ENCODE measurements at places on chromosomes 7 and 10.

DNA sequence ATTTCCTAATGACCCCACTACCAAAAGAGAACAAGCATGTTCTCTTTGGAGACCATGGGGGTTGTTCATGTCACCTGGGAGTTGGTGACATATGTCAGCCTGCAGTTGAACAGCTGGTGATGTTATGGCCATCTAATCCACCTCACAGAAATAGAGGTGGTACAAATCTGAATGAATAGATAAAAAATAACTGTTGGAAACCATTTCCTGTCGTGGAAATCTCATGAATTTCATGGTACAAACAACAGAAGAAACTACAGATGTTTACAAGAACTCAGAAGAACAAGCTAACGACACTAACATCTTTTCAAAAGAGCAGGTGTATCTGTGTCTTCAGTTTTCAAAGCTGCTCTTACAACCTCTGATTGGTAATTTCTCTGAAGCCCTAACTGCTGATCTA lies 81.3 kb downstream of the RAPGEF5 start:
- DNase-seq = no peak

GRCh38 chr10:7611909-7612308 lies 54.9 kb downstream of the ITIH5 start:
- no peak for DNase-seq

GRCh38 chr10:127740596-127740995 lies 3.6 kb downstream of the FOXI2 start:
- no peak for DNase-seq

GRCh38 chr7:158291998-158292397 lies 295.6 kb downstream of the PTPRN2 start:
- DNase-seq = no peak

GRCh38 chr7:37445790-37446189 lies 2.9 kb downstream of the ELMO1 start:
- DNase-seq = no peak

DNA sequence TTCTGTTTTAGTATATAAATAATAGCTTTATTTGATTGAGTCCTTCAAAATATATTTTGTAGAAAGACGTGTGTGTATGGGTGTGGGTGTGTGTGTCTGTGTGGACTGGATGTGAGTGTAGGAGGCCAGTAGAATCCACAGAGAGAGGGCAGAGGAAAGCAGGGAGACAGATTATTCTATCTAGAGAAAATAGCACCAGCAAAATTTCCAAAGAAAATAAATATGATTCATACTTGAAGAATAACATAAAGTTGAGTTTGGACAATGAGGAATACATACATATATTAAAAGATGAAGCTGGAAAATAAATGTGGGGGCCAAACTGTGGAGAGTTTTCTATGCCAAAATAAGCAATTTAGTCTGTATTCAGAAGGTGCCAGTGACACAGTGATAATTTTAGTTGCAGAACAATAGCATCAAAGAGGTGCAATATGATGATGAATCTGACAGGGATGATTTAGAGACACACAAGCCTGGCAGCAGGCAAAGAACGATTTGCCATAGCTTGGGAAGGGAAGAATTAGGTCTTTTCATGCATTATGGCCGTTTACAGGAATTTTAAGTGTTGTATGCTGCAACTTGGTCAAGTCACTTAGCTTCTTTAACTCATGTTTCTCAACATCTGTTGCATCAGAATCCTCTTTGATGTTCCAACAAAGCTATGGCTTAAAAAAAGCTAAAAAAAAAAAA lies 121.3 kb downstream of the SEMA3A start:
- DNase-seq = peak; percentile 16

DNA sequence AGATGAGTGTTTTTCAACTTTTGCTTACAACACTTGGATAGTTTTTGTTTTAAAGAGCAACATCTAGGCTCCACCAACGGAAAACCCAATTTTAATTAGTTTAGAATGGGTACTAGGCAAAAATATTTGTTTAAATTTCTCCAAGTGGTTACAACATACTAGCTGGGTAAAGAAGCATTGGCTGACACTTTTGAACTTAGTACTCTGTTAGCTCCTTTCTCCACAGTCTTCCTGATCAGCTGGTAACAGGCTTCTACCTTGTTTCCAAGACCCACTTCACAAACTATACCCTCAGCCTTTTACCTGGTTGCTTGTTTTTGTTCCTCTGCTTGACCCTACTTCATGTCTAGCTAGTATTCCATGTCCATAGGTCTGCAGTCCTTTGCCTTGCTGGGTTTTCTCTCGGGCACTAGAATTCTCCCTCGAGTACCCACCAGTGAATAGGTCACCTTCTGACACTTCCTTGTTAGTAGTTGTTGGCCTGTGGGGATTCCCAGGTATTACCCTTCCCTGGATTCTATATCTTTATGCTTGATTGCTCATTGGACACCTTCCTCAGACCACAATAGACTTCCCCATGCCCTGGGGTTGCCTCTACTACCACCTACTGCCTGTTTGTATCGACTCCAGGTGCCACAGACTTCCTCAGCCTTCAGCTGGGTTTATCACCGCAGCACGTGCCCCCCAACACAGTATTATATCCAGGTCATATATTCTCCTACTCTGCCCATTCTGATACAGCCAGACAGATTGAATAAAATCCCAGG lies 42.0 kb downstream of the PRPS1L1 start:
- DNase-seq = no peak
